ENCODE measurements at places on chromosomes 6 and 20. TPM values are rescaled to one million over a fixed set of nuclear protein-coding genes. Genes with fewer than 3 reads are reported as not detected.

- DNase-seq, result no peak
These were observed 43.9 kb downstream of the IL20RA start for GRCh38 chr6:137000825-137001224.

- peak; percentile 87 for DNase-seq
These were observed at the start of gene SLC16A10 for GRCh38 chr6:111087106-111087835. Gene SLC16A10 (plus strand): TSS chr6:111087503. CDS start chr6:111087753, 250 bp downstream.

Gene WFDC12
- total RNA-seq, result not detected

- DNase-seq, result no peak
These were observed 3.9 kb downstream of the RWDD1 start for GRCh38 chr6:116575227-116575626.

DNA sequence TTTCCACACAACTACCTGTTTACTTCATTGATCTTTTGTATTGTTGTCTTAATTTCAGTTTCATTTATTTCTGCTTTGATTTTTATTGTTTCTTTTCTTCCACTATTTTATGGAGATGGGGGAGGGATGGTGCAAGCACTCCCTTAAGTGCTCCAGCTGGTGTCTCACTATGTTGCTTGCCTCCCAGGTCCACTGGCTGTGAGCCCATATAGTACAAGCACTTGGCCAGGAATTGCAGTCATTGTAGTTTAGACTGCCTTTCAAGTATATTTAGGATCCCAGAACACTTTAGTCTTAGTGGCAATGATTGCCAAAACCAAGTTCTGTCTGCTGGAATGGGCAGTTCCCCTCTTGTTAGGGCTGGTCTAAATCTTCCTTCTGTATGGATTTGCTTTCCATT is 34.9 kb upstream of the MAN1A1 start:
- no peak for DNase-seq

Gene TRAPPC3L
- not detected for total RNA-seq

Data from activated CD4-positive, alpha-beta T cell treated with anti-CD3 and anti-CD28 coated beads for 36 hours (primary cell).